ENCODE measurements at places on chromosomes 6 and 20.

DNA sequence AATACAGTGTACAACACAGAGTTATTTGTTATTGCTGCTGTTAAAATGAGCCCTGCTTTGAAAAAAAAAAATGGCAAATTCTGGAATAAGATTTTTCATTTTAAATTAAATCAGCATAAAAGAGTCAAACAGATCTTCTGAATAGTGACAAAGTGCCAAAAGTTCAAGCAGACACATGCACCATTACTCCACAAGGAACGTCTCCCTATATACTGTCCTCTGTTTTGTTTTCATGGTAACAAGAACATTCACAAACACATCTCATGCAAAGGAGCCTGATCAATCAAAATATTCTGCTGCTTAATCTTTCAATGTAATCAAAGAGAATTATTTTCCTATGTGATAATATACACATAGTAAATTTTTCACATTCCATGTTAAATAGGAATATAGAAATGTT is 2.7 kb downstream of the HIVEP2 start:
- no peak for DNase-seq

GRCh38 chr6:74044417-74045096 is 348.6 kb downstream of the CD109 start:
- no peak for DNase-seq

- DNase-seq, result no peak
These were observed 54.7 kb upstream of the ZMYND8 start for GRCh38 chr20:47411161-47411560.

GRCh38 chr6:166693880-166694279 is 66.8 kb upstream of the RPS6KA2 start:
- no peak for DNase-seq

- peak; percentile 45 for DNase-seq
These were observed 54.0 kb downstream of the TMEM242 start for GRCh38 chr6:157269261-157269794.

DNA sequence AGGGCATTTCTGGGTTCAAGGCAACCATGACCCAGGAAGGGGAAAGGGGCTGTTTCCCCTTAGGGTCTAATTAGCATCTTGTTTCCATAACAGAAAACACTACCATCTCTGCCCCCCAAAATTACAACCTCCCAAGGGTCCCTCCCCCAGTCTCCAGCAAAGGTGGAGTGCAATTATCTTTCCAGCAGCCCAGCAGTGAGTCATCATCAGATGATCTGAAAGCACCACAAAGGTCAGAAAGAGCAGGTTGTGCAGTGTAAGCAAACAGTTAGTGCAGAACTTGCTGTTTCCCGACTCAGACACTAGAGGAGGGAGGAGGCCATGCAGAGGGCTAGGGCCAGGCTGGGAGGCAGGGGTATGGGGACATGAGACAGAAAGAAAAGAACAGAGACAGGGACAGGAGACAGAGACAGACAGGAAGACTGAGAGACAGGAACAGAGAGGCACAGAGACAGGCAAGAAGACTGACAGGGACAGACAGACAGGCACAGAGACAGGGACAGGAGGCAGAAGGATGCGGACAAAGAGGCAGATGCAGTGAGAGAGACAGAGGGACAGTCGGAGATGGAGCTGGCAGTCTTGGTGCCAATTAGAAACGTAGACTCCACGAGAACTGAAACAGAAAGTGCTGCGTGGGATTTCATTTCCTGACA is 62.5 kb downstream of the PYGB start:
- DNase-seq, result peak; percentile 76

GRCh38 chr6:33217681-33218080 is 9.4 kb downstream of the RING1 start:
- DNase-seq, result peak; percentile 48

DNA sequence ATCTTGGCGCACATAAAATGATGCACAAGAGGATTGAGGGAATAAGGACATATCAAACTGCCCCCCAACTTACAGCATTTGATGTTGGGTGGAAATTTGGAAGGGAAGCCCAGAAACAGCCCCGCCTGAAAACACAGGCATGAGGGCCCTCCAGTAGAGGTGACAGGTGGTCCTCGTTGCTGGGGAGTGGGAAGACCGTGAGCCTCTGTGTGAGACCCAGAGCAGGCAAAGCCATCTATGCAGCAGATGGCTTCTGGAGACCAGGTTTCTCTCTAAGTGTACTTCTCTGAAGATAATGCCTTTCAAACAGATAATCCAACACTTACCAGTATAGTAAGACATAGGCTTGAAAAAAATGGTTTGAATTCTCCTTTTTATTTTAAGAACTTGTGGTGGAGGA is 132.2 kb upstream of the INSM1 start:
- DNase-seq, result no peak

- DNase-seq, result no peak
These were observed at the start of gene SSTR4 for GRCh38 chr20:23034721-23035671. Gene SSTR4 (plus strand): TSS chr20:23035312. CDS start chr20:23035484, 172 bp downstream.

GRCh38 chr6:53608396-53608795 is 57.2 kb downstream of the KLHL31 start:
- DNase-seq, result no peak

DNA sequence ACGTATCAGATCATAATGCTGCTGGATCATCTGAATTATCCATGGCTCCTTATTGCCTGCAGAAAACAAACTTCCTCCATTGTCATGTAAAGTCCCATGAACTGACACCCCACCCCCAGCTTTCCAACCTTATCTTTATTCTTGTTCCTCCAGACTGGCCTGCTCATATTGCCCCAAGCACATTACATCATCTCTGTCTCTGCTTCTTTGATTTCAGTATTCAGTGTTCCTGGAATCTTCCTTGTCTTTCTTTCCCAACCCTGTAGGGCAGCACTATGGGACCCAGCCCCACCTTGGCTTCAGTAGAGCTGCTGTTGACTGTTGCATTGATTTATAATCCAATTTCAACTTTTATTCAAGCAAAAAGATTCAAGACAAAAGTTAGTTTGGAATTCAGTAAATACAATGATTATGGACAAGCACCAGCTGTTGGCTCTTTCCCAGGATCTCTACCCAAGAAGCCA is 187.5 kb upstream of the ECI2 start:
- DNase-seq, result no peak

DNA sequence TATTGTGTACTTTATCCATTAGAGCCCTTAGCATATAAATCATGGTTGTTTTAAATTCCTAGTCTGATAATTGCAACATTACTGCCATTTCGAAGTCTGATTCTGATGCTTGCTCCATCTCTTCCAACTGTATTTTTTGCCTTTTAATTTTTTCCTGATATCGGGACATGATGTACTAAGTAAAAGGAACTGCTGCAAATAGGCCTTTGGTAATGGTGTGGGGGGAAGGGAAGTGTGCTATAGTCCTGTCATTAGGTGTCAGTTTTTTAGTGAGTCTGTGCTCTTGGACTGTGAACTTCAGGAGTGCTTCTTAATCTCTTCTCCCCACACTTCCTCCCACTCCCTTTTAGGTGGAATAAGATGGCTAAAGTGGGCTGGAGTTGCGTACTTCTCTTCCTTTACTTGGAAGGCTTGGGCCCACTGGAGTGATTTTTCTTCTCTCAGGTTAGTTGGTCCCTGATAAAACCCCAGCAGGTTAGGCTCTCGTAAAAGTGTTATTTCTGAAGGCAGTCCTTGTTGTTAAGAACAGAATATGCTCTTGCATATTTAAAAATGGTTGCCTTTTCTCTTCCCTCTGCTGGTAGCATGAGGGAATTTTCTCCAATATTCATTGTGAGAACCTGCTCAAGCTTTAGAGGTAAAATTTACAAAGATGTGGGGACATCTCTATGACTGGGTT is 18.1 kb downstream of the STXBP5 start:
- DNase-seq, result no peak

GRCh38 chr20:17172836-17173516 is 53.9 kb upstream of the PCSK2 start:
- DNase-seq, result no peak

DNA sequence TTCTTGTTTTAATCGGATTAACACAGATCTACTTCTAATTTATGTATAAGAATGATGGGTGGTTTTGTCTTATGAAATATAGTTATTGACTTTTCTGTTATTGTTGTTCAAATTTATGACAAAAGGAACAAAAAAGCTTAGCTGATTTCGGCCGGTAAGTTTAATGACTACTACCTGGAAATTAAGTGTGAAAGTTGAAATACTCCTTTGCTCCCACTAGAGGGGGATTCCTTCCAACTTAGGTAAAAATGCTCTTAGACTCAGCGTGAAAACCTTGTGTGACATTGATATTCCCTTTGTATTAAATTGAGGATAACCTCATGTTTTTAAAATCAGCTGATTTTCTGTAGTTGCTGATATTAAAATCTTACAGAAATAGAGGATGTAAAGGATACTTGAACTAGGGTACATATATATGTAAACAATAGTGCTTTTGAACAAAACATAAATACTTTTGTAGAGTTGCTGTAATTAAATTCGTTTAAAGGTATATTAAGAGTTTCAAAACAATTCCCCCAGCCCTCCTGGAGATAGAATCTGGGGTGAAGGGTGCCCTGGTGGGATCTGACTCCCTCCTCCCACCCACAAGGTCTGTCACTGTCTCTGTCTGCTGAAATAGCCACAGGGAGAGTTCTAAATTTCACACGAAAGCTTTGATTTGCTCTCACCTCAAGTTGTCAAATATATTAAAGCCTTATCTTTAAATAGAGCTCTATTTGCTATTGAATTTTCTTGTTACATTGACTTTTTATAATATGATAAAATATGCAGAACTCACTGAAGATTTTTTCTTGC is 257.5 kb downstream of the ARID1B start:
- DNase-seq, result no peak

- peak; percentile 21 for DNase-seq
These were observed 20.7 kb upstream of the ZNF76 start for GRCh38 chr6:35238843-35239289.

- no peak for DNase-seq
These were observed 488.4 kb downstream of the PREX1 start for GRCh38 chr20:48339190-48339985.

GRCh38 chr6:139680819-139681218 is 306.4 kb upstream of the CITED2 start:
- no peak for DNase-seq

- peak; percentile 65 for DNase-seq
These were observed 84.2 kb downstream of the TRERF1 start for GRCh38 chr6:42367353-42368011.

DNA sequence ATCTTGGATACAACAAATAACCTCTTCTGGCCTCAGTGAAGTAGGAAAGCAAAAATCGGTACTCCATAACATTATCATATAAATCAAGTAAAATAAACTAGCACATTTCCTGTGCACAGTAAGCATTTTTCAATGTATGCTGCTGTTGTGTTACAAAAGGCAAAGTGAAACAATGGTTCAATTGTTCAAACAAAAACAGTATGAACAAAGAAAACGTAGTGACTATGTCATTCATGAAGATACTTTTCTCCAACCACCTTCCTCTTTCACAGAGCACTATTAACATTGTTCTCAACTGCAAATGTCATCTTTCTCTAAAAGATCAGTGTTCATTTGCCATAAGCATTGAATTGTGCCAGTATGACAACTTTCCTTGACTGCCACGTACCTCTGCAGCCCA is 318.6 kb upstream of the PRDM1 start:
- DNase-seq, result no peak

DNA sequence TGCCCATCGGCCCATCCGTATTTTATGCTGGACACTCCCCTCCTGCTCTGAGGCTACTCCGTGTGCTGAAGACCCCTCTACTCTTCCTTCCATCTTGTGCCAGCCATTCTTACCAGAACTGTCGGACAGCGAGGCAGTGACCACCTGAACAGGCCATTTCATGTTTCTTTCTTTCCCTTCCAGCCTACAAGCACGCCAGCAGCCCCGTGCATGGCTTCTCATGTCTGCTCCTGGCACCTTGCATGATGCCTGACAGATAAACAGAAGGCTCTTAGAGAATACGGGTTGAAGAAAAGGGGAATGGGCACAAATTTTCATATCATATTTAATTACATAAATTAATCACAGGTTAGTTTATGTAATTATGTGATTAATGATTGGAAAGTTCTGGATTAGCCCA is 95.7 kb downstream of the ARID1B start:
- no peak for DNase-seq

GRCh38 chr6:25927756-25928216 is 2.7 kb downstream of the SLC17A2 start:
- DNase-seq, result no peak

DNA sequence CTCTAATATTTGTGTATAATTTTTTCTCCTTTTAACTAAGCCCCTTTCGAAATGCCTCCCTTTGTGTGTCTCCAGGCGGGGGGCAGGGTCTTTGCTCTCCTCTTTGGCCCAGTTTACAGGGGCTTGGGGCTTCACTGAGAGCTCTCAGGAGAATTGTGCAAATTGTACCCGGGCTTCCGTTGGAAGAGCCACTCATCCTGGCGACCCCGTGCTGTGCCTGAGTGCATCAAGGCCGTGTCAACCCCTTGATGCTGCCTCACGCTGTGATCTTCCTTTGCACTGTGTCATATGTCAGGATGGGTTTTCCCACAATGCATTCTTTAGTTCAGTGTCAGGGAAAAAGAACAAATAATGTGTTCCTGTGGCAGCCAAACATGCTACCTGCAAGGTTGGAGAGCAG is 118.0 kb upstream of the POU3F2 start:
- DNase-seq, result no peak

DNA sequence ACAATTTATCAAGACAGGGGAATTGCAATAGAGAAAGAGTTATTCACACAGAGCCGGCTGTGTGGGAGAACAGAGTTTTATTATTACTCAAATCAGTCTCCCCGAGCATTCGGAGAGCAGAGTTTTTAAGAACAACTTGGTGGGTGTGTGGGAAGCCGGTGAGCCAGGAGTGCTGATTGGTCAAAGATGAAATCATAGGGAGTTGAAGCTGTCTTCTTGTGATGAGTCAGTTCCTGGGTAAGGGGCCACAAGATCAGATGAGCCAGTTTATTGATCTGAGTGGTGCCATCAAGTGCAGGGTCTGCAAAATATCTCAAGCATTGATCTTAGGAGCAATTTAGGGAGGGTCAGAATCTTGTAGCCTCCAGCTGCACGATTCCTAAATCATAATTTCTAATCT is 50.0 kb upstream of the ECI2 start:
- DNase-seq, result no peak

DNA sequence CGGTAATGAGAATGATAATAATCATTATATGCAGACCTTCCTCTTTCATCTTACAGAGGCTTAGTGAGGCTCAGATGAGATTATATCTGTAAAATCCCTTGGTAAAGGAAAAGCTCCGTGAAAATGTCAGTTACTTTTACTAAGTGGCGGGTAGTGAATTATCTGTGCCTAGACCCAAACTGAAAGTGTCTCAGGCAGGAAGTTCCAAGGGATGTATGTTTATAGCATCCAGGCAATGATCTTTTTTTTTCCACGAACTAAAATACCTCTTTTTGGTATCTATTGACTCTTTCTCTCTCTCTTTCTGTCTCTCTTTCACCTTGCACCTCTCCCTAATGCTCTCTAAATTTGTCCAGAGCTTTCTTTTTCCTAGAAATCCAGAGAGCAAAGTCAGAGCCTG is 5.0 kb downstream of the TCF21 start:
- DNase-seq, result no peak

- no peak for DNase-seq
These were observed 71.5 kb upstream of the ISM1 start for GRCh38 chr20:13149371-13150105.

- DNase-seq, result peak; percentile 75
These were observed 8.1 kb upstream of the ZBP1 start for GRCh38 chr20:57628047-57628961.

- no peak for DNase-seq
These were observed 95.9 kb downstream of the GRIK2 start for GRCh38 chr6:101489456-101489855.

Measured in activated effector memory CD4-positive, alpha-beta T cell treated with anti-CD3 and anti-CD28 coated beads, Interleukin-2, amount 50 U/mL, for 16 hours (primary cell).